Mesothelial cell of epicardium (in vitro differentiated cells): ENCODE measurements at places on chromosomes 3 and 15.

GRCh38 chr3:42247576-42248027 is 18.4 kb downstream of the CCK start:
- DNase-seq: no peak

- DNase-seq: no peak
Observed at GRCh38 chr3:53269888-53270880, 14.4 kb upstream of the TKT start.

DNA sequence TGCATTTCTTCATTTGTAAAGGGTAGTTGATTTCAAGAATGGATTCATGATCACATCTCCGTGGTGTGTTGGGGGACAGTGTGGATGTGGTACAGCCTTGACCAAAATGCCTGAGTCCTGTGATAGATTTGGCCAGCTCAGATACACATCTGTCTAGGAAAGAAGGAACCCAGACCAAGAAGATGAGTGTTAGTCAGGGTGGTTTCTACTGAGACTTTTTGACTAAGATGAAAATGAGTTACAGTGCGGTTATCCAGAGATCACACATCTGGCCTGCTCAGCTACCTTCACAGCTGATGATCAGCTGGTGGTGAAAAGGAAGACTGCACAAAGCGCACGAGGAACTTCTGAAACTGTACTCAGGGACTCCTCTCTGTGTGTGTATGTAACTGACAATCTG is 68.0 kb downstream of the FNDC3B start:
- DNase-seq: no peak

DNA sequence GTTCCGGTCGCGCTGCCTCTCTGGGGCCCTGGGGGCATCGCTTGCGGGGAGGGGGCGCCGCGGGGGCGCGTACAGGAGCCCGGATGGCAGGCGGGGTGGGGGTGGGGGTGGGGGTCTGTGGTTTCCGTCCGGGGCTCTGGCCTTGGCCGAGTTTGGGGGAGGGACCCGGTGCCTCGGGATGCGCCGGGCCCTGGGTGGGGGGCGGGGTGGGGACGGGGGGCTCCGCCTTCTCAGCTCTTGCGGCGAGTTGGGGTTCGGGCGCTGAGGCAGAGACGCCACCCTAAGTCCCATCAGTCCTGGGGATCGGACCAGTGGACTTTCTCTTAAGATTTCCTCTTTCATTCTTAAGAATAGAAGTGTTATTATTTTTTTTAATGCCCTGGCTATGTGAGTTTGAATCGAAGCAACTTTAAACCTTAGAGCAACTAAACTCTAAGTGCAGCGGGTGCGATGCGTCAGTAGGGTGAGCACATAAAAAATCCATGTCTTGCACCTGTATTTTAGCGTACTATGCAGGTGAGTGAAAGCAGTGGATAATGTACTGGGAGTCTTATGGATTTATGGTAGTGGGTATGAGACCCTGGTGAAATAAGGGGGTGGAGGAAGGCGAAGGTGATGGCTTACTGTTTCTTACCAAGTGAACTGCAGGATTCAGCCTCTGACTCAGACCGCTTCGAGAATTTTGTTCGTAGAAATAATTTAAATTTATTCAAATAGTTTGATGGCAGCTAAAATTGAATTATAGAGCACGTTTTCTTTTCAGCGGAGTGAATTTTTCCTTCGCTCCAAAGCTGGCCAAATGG is 762 bp downstream of the CTNNB1 start:
- DNase-seq: no peak

DNA sequence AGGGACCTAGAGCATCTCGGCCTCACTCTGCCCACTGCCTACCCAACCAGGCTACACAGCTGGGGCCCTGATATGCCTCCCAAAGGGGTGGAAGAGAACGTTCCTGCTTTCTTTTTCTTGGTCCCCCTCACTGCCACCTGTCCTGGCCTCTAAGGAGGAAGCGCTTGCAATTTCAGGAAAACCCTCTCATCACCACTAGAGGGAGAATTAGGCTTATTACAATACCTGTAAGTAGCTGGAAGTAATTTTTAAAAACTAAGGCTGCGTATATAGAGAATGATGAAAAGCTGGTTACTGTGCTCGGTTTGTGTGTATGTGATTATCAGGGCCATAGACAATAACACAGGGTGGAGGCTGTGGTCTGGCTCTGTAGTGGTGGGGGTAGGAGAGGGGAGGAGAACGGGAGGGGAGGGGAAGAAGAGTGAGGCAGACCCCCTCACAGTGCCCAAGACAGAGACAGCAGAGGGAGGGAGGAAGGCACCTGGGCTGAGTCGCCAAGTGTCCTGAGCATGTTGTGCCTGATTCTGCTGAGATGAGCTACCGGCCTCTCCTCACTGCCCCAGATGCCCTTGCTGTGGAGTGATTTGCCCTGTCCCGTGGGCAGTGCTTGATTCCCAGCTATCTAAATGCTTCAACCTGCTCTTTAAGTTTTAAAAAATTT is 3.3 kb downstream of the GABRG3 start:
- DNase-seq: no peak

DNA sequence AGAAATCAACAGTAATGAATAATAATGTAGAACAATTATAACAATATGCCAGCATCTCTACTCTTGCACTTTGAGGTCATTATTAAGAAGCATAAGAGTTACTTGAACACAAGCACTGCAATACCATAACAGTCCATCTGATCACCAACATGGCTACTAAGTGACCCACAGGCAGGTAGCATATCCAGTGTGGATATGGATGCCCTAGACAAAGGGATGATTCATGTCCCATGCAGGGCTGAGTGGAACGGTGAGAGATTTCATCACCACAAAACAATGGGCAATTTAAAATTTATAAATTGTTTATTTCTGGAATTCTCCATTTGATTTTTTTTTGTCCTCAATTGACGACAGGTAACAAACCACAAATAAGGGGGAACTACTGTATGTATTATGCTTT is 107.7 kb upstream of the TSC22D2 start:
- no peak for DNase-seq

DNA sequence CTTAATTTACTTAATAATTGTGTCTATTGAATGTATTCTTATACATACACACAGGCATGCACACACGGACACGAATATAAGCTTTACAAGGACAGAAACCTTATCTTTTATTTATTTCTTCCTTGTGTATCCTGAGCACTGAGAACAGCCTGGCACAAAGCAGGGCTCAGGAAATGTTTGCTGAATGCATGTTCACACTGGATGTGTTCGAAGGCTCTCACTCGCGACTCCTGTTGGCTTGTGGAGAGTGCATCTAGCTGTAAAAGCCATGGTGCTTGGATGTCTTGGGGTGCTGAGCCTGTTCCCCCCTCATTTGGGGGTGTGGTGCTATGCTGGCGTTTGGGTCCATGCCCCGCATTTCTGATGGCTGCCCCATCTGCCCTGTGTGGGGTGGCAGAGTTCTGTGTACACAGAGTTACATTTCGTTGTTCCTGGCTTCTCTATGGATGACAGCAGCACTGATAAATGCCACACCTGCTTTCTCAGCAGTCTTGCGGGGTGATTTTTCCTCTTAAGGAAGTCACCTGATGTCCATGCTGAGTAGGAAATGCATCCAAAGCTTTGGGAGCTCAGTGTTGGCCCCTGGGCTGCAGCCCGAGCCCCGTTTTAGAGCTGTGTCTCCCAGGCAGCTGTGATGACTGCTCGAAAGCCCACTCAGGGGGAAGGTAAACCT is 148.5 kb downstream of the IGF1R start:
- DNase-seq: no peak

GRCh38 chr3:38421679-38422336 is 31.9 kb upstream of the ACVR2B start:
- DNase-seq: no peak

- DNase-seq: no peak
Observed at GRCh38 chr3:189563853-189564563, 67.2 kb upstream of the TP63 start.

- no peak for DNase-seq
Observed at GRCh38 chr3:51384055-51384725, 901 bp upstream of the MANF start.

DNA sequence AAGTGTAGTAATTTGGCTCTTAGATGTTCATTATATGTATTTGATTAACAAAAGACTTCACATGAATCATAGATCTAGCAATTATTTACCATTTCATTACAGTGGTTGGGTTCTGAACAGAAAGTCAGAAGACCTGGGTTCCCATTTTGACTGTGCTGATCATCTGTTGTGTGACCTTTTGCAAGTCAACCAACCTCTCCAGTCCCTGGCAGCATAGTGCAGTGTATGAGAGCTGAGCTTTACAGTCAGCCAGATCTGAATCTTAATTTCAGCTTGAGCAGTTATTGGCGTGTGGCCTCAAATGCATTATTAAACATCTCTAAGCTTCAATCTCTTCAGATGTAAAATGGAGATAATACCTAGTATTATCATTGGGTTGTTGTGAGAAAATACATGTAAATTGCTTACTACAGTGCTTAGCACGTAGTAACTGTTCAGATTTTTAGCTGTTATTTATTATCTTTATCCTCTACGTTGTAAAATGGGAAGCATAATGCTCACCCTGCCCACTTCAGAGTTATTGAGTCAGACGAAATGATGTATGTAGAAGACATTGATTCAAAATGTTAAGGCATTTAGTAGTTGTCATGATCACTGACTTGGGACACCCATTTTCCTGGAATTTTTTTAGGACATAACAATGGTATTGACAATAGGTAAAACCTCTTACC is 104.0 kb downstream of the KLHL25 start:
- DNase-seq: no peak

- no peak for DNase-seq
Observed at GRCh38 chr3:61381745-61382392, 130.6 kb upstream of the FHIT start.

- no peak for DNase-seq
Observed at GRCh38 chr3:34155666-34156065, 357.2 kb downstream of the PDCD6IP start.

DNA sequence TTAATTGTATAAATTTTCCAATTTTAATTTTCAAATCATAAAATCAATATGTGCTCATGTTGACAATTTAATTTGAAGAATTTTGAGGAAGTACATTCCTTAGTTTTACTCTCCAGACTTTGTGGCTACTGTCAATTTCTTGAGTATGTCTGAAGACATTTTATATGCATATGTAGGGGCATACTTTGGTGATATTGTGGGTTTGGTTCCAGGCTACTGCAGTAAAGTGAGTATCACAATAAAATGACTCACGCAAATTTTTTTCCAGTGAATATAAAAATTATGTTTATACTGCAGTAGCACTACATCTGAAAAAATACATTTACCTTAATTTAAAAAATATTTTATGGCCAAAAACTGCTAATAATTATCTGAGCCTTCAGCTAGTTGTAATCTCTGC is 123.2 kb upstream of the PLCL2 start:
- no peak for DNase-seq

- no peak for DNase-seq
Observed at GRCh38 chr3:30657914-30658313, 51.5 kb downstream of the TGFBR2 start.

- no peak for DNase-seq
Observed at GRCh38 chr3:197519801-197520211, 36.0 kb downstream of the BDH1 start.

GRCh38 chr3:188664795-188665194 is 507.0 kb upstream of the TPRG1 start:
- no peak for DNase-seq

GRCh38 chr3:27666272-27666671 is 55.9 kb downstream of the EOMES start:
- no peak for DNase-seq

- no peak for DNase-seq
Observed at GRCh38 chr15:76954744-76955143, 23.2 kb downstream of the RCN2 start.

DNA sequence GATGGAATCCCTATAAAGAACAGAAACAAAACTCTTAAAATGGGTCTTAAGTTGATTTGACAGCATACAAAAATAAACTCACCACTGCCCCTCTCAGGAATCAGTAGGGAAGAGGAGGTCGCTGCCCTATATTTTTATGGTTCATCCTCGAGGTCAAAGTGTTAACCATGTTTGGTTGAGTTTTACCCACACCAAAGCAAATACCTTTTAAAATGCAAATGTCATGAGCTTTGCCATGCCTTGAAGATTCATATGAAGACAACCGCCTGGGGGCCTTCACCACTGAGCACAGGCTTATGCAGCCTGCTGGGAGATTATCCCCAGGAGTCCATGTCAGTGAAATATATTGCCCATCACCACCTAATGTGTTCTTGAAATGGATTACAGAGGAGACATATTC is 66.1 kb downstream of the GLB1 start:
- DNase-seq: no peak

- DNase-seq: no peak
Observed at GRCh38 chr3:119690043-119690656, 12.7 kb upstream of the CFAP91 start.
